ENCODE measurements at places on chromosomes 12 and 14.

DNA sequence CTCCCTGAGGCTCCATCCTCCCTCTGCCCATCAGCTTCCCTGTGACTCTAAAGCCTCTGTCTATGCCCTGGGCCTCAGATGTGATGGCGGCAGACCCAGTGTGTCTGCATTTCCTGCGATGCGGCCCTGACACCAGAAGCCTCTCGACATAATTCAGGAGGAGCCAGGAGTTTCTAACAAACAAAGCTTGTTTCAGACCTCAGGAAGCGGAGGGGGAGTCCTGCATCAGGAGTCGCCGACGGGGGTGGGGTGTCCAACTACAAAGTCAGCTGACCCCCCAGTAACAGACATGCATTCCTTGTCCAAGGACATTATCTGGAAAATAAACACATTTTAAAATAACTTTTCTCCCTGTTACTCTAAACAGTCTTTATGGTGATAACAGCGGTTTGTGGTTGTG lies 167.5 kb downstream of the DPF3 start:
- DNase-seq = no peak

DNA sequence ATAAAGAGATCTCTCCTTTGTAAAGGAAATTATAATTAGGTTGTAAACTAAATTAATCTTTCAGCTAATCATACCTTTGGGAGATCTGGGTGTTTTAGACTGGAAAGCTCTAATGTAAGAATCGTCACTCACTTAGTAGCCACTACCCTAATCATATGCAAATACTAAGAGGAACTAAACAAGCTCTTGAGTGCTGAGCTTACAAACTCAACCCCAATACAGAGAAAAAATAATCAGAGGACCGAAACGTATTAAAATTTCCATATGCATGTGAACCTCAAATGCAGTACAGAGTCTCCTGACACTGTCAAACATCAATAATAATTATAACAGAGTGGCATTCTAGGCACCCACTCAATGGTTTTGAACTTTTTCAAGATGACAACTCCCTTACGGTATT lies 235.3 kb upstream of the FOXN3 start:
- no peak for DNase-seq

DNA sequence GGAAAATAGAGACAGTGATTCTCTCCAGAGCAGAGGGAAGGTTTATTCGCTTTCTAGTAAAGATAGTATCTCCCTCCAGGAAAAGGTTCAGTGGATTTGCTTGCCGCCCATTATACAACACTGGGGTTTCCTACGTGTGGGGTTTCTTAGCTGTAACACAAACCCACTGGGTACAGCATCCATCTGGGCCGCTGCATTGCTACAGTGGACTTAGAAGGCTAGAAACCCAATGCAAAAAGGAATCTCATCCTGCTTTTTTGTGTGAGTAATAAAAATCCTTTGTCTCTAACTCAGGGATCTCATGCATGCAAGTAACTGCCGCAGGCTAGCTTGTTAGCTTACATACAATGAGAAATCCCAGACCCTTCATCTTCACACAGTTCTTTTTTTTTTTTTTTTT lies 67.1 kb upstream of the BCL2L14 start:
- DNase-seq = no peak

- no peak for DNase-seq
Observed at GRCh38 chr12:51829011-51829481, 19.5 kb downstream of the FIGNL2 start.

GRCh38 chr12:101527682-101528081 lies 52.5 kb downstream of the SPIC start:
- no peak for DNase-seq

Measured in stimulated activated CD4-positive, alpha-beta T cell treated with anti-CD3 and anti-CD28 coated beads, Interleukin-4, amount 100 ng/mL, for 48 hours (primary cell).